ENCODE measurements at places on chromosomes 6 and 20.

- peak; percentile 46 for DNase-seq
These were observed 15.7 kb downstream of the SLC23A2 start for GRCh38 chr20:4985658-4986057.

DNA sequence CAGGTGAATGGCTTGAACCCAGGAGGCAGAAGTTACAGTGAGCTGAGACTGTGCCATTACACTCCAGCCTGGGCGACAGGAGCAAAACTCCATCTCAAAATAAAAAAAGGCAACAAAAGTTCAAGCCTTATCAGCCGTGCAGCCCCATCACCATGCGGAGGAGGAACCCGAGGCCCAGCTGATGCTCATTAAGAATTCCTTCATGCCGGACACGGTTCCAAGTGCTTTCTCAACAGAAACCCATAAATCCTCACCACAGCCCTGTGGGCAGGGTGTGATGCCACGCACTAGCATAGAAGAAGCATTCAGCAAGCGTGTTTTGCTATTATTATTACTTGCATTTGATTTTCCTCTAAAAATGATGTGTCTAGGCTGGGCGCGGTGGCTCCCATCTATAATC is 56.3 kb downstream of the PREX1 start:
- peak; percentile 72 for DNase-seq

- no peak for DNase-seq
These were observed 83.9 kb downstream of the MAP3K7 start for GRCh38 chr6:90502866-90503407.

DNA sequence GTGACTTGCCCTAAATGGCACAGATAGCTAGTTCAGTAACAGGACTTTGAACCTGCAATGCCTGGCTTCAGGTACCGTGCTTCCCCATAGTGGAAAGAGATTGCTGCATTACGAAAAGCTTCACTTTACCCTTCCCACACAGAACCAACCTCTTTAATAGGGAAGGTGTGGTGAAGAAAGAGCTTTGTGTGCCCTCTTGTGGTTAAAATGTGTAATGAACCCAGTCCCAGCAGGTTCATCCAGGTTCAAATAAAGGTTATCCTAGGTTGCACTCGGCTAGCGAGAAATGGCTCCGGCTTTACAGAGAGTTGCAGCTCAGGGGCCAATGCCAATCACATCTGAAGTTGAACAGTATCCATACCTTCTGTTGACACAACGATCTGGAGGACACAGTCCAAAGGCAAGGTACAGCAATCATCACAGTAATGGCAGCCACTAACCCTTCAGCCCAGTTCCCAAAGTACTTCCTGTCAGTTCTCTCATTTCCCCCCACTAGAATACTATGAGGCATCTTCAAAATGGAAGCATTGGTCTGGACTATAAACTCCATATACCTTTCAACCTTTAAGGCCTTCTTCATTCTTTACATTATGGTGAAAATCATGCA is 3.0 kb downstream of the DEFB115 start:
- no peak for DNase-seq

DNA sequence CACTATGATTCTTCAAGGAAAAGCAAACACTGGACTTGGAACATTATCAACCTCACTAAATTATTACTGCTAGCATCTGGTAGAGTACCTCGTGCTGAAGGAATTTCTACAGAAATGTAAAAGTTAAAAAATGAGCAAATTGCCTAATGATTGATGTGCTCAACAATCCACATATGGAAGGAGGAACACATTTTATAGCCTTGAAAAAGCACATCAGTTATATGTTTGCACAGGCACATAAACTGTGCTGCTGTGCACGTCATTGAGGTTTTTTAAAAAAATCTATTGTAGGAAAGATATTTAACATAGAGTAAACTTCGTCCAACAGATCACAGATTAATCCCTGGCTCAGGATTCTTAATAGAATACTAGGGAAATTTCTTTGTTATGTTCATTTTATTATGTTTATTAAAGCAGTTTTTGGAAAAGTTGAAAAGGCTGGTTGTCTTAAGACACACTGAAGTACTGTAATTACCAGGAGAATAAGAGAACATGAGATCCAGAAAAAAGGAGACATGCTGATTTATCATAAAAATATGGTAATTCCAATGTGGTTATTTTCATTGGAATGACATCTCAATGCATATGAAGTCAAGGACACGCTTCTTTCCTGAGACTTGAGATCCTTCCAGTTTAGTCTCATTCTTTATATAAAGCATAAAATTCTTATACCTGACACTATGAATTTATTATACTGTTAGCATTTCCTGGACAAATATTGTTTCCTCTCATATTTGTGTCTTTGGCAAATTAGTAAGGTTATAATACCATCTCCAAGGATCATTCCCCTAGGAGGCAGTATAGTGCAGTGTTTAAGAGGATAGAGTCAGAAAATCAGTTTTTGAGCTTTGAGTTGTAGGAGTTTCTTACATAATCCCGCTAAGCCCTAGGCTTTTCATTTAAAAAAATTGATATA is 511.1 kb downstream of the TENT5A start:
- no peak for DNase-seq

GRCh38 chr20:37511610-37512275 is 9.3 kb upstream of the NNAT start:
- peak; percentile 49 for DNase-seq

- no peak for DNase-seq
These were observed 237.8 kb downstream of the LY86 start for GRCh38 chr6:6826095-6826901.

DNA sequence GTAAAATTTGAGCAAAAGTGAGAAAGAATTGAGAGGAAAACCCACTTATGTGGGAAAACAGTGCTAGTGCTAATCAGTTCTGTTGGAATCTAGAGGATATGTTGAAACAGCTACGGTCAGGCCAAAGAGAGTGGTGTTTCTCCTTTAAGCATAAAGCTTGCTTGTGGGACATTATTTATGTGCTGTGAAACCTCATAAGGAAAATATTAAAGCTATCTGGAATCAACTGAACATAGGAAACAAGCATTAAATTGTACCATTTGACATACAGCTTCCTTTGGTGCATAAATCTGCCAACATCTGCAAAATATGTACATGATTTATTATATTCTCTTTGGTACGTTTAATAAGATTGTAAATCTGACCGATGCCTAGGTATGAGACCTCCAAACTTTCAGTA is 182.5 kb upstream of the PDE10A start:
- no peak for DNase-seq

GRCh38 chr6:2433711-2434110 is 188.3 kb upstream of the GMDS start:
- DNase-seq = no peak

GRCh38 chr6:138963531-138963930 is 24.5 kb downstream of the REPS1 start:
- DNase-seq = no peak

DNA sequence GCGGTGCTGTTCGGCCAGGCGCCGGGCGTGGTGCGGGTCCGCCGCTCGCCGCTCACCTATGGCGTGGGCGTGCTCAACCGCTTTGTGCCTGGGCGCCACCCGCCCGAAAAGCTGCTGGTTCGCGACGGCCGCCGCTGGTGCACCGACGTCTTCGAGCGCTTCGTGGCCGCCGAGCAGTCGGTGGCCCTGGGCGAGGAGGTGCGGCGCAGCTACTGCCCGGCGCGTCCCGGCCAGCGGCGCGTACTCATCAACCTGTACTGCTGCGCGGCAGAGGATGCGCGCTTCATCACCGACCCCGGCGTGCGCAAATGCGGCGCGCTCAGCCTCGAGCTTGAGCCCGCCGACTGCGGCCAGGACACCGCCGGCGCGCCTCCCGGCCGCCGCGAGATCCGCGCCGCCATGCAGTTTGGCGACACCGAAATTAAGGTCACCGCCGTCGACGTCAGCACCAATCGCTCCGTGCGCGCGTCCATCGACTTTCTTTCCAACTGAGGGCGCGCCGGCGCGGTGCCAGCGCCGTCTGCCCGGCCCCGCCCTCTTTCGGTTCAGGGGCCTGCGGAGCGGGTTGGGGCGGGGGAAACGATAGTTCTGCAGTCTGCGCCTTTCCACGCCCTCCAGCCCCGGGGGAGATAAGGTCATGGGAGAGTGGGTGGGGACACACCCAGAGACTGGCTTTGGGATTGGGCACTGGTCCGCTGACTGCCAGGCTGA is 15.7 kb downstream of the ADISSP start:
- no peak for DNase-seq

- DNase-seq = no peak
These were observed 26.8 kb downstream of the CBLN4 start for GRCh38 chr20:55978550-55978949.

DNA sequence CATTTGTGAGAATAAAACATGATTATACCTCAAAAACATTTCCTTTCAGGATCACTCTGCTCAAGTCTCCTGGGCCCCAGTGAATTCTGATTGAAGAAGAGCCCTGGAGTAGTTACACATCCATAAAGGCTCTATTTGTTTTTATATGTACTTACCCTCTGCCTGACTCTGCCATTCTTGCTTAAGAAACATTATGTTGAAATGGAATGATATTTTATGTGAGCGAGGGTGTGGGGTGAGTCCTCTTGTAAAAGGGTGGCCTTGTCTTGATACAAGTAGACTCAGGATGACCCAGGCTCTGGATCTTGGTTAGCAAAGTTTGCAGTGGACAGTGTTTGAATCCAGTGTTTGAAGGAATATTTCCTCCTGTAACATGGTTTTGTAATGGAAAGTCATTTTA is 215.4 kb upstream of the PREP start:
- DNase-seq = no peak

DNA sequence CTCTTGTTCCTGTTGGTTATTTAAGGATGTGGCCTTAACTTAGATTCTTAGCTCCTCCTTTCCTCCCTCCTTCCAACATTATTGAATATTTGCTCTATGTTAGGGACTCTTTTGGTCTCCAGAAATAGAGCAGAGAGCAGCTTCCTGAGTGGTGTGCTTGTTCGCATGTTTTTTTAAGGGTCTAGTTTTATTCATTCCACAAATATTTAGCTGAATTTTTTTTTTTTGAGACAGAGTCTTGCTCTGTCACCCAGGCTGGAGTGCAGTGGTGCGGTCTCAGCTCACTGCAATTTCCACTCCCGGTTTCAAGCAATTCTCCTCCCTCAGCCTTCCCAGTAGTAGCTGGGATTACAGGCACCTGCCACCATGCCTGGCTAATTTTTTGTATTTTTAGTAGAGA is 169.2 kb downstream of the ZFAND3 start:
- no peak for DNase-seq

GRCh38 chr20:46349035-46349741 is 40.9 kb upstream of the CDH22 start:
- no peak for DNase-seq

DNA sequence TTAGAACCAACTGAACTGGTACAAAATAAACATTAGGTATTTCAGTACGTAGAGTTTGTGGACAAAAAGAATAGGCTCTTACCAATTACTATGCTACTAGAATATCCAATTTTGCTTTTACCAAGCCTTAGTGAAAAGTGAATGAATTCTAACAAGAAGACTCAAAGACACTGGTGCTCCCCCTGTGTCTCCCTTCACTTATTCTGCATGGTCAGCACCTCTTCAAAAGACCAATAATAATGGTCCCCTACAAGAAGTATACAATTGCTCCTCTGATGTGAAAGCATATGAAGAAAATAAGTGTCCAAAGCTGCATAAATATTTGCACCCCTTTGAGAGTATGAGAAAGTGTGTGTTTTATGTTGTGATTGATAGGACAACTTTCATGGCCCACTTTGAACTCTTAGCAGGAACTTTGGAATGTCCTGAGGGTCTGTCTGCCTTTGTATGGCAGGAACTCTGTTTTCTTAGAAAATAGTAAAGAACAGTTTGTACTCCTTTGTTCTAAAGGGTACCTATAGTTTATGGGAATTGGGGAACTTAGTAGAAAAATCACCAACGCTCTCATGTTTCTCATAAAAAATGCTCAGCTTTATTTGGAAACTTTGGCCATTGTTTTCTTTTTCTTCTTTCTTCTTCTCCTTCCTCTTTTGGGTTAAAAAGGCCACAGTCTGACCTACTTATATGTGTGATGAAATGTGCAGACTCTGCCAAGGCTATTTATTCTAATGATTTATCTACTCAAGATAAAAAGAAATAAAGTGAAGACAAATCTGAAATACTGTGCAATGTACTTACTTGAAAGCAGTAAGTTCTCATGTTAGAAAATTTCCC is 352.4 kb downstream of the LAMA2 start:
- DNase-seq = no peak

DNA sequence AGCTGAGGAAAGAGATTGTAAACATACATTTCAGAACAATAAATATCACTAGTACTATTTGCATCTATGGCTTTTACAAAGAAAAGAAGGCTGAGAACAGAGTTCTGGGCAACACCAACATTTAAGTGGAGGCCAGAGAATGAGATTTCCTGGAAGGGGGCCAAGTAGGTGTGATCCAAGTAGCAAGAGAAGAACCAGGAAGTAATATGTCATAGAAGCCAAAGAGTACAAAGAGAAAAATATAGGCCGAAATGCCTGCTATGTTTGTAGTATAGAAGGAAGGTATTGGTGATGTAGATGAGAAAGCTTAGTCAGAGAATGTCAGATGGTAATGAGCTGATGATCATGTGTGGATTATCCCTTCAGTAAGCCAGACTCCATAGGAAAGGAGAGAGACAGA is 94.5 kb downstream of the PERP start:
- DNase-seq = no peak

- DNase-seq = no peak
These were observed 4.8 kb downstream of the CST5 start for GRCh38 chr20:23874747-23875146.

DNA sequence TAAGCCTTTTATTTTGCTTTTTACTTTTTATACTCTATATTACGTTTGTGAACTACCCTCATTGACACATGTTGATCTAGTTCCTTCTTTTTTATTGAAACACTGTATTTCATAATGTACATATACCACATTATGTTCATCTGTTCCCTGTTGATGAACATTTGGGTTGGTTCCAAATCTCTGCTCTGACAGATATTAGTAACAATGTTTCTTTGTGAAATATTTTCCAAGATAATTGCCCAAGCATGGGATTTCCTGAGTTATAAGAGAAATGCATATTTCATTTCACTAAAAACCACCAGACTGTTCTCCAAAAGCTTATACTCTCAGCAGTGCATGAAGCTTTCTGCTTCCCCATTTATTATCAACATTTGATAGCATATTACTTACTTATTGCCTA is 44.2 kb upstream of the TNFRSF21 start:
- no peak for DNase-seq

DNA sequence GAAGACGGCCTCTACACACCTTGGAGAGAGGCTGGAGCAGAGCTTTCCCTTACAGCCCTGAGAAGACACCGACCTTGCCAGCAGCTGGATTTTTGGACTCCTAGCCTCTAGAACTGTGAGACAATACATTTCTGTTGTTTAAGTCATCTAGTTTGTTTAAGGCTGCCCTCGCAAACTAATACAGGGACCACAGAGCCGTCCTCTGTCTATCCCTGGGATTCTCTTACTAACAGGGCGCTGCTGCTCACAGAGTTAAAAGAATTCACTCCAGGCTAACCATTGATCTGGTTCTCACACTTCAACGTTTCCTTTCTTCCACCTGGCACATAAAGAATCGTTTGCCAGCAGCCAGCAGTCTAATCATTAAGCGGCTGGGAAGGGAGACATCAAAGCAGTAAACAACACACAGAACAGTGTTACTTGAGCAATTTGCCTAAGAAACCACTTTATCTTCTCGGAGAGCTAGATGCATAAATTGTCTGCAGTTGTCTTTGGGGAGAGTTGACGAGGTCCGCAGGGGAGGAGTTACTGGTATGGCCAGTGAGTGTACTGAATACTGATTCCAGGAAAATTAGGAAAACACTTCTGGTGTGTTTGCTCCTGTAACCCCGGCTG is 103.5 kb upstream of the AKAP12 start:
- DNase-seq = no peak

- no peak for DNase-seq
These were observed 51.5 kb downstream of the SLC23A2 start for GRCh38 chr20:4949833-4950178.

- DNase-seq = no peak
These were observed 46.1 kb downstream of the RAB44 start for GRCh38 chr6:36743538-36744303.
